GM20000 (cell line): ENCODE measurements at places on chromosomes 11 and 22.

DNA sequence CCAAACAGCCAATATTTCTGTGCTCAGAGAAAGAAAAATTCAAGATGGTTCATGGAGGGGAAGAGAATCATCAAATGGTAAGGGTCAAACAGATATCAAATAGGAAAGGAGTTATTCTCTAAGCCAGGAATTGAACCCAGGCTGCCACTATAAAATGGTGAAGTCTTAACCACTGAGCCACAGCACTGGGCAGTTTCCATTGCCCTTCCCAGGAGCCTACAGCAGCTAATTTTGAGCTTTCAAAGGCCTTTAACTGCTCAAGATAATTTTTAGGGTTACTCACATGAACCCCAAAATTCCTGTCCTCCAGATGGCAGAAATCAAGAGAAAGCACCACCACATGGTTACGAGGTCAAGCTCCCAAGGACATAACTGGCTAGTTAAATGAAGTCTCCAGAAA, 176.2 kb downstream of the KIF18A start:
- no peak for DNase-seq

DNA sequence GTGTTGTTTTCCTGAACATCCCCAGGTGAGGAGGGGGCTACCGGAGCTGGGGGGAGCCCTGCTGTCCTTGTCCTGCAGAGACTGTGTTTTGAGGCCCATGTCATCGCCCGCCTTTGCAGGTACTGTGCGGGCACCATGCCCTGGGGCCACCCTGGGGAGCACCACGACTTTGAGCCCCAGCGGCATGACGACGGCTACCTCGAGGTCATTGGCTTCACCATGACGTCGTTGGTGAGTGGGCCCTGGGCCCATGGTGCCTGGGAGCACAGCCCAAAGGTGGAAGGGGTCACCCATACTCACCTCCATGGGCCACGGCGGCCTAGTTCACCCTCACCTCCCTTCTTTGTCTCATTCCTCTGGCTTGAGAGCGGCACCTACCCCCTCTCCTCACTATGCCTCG, 6.7 kb upstream of the MDK start:
- DNase-seq: no peak

DNA sequence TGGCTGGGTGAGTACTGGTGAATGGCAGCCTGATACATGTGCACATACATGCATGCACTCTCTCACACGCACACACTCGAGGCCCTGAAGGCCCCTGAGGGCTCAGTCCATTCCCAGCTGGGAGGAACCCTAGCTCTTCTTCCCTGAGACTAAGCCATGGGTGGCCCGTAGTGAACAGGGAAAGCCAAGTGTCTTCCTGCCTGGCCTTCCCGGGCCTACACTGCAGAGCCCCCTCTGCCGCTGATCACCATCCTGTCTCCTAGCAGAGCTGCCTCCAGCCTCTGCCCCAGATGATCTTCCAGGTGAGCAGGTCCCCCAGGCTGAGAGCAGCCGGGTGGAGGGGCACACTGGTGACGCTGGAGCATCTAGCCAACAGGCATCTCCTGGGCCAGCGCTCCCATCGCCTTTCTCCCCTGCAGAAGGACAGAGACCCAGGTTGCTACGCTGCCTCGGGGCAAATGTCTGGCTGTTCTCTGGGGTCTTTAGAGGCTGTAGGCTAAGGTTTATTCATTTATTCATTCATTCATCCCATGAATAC, 57.3 kb downstream of the CD82 start:
- no peak for DNase-seq

DNA sequence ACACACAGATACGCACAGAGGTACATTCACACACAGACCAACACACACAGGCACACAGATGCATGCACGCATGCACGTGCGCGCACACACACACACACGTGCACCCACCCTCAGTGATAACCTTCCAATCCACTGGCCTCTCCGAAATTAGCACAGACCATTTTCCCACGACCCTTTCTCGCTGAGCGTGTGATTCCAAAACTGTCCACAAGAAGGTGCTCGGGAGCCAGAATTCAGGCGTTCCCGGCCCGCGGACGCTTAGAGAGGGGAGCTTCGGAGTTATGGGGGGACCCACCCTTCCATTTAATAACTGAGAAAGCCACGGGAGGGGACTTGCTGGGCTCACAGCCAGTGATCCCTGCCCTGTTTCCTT, 33.8 kb upstream of the SLC35C1 start:
- DNase-seq: peak; percentile 73

DNA sequence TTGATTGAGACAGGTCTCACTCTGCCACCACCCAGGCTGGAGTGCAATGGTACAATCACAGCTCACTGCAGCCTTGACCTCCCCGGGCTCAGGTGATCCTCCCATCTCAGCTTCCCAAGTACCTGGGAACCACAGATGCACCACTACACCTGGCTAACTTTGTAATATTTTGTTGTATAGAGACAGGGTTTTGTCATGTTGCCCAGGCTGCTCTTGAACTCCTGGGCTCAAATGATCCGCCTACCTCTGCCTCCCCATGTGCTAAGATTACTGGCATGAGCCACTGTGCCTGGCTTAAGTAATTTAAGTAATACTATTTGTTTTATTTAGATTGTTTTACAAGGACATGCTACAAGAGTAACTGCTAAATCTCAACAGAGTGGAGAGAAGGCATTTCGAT, 33.5 kb downstream of the ZNF143 start:
- no peak for DNase-seq

- DNase-seq: no peak
Observed at GRCh38 chr11:69008737-69009440, 4.2 kb downstream of the MRGPRF start.

GRCh38 chr22:22787786-22788459, 99.7 kb upstream of the IGLL5 start:
- DNase-seq: peak; percentile 76

GRCh38 chr11:64754124-64754918, 5.5 kb downstream of the PYGM start:
- DNase-seq: no peak

DNA sequence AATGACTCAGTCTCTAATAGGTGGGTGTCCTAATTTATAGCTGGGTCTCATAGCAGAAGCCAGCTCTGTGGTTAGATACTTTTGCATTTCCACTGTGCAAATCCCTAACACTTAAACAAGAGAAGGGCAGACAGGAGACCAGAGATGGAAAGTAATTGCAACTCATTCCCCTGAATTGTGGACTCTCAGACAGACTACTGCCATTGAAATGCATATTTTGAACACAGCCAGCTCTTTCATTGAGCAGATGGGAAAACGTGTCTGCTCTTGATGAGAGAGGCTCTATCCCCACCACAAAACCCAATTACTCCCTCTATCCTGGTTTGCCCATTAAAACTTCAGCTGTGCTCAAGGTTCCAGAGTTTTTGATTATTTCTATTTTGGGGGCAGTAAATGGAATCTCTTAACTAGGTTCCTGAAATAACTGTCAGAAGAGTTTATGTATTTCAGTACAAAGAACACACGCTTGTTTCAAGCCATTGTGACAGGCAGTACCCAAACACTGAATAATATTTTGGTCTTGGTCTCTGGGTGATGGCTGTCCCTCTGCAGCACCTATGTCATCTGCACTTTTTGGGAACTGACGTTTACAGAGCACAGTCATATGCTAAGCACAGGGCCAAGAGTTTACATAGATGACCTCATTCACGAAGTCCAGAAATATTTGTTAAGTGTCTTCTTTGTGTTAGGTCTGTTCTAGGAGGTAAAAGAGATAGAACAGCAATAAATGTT, 41.7 kb downstream of the FAM227A start:
- DNase-seq: no peak

- no peak for DNase-seq
Observed at GRCh38 chr11:86164106-86164505, 80.4 kb upstream of the EED start.

DNA sequence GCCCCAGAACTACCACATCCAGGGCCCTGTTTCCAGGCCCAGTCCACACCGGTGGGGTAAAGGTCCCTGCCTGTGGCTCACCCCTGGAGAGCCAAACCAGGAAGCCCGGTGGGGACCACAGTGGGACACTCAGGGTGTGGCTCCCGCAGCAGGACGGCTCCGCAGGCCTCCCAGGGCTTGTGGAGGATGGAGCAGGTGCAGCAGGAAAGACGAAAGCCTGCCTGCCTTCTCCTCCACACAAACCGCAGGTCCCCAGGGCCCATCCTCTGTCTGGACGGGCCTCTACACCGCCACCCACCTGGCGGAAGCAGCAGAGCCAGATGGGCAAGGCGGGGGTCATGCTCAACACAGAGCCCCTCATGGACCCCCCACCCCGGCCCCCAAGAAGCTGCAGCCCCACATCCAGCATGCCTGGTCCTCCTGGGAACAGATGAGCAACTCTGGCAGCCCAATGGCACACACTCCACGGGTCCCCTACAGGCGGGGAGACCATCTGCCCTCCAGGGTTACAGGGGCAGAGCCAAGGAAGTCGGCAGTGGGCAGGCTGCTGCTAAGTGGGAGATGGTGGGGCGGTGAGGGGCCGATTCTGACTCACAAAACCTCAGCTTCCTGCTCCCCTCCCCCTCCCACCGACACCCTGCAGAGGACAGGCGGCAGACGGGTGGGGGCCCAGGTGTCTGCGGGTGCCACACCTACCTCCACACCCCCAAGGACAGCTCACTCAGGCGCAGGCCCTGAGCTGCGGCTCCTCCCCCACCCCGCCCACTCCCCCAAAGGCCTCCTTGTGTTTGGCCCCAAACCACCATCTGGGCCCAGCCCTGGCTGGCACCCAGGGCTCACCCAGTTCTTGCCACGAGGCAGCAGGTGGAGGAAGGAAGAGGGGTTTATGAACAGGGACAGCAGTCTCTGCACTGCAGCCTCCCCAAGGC, 5.2 kb downstream of the SBF1 start:
- peak; percentile 93 for DNase-seq

DNA sequence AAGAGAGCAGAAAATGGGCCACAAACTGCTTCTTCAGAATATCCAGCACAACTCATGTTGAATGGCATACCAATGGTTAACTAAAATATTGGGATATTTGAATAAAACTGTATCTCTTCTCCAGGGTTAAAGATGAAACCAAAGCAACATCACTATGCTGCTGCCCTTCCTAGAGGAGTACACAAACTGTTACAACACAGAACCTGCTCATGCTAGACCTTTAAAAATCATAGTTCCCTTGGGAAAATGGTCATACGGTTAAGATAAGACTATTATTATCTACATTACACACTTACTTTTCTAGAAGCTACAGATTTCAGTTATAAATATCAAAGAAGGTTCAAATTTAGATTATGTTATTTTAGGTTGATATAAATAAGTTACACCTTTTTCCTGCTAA, 78.6 kb upstream of the TP53AIP1 start:
- no peak for DNase-seq

DNA sequence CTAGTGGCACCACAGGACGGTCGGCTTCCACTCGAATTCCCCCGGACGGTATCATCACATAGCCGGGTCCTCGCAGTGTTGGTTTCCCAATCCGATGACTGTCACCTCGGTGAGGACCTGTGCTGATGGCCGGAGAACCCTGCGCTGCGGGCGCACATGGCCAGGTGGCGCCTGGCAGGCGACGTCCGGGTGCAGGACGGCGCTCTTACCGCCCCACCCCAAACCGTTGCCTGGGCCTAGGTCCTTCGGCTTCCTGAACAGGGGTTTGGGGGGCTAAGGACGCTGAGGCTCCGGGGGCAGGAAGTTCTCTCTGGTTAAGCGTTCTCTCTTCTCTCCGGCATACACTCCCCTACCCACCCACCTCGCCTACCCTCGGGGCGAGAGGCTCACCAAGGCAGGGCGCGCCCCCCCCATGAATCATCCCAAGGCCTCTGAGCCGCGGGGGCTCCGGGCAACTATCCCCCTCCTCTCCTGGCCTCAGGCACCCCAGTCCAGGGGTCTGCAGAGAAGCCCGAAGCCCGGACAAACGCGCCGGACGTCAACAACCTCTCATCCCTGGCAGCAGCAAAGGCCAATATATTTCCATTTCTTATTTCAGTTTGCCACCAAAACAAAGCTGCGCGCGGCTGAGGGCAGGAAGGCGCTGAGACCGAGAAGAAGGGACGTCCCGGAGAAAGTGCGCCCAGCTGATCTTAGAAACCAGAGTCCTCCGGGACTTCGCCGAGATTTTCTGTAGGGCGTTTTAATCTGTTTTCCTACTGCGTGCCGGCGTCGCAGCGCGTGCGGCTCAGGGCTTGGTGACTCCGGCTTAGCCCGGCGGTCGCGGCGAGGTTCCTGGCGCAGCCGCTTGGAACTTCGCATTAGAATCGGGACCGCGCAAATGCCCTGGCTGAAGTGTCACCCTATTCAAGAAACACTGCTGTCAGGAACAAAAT, 5.6 kb downstream of the ALX4 start:
- peak; percentile 24 for DNase-seq

DNA sequence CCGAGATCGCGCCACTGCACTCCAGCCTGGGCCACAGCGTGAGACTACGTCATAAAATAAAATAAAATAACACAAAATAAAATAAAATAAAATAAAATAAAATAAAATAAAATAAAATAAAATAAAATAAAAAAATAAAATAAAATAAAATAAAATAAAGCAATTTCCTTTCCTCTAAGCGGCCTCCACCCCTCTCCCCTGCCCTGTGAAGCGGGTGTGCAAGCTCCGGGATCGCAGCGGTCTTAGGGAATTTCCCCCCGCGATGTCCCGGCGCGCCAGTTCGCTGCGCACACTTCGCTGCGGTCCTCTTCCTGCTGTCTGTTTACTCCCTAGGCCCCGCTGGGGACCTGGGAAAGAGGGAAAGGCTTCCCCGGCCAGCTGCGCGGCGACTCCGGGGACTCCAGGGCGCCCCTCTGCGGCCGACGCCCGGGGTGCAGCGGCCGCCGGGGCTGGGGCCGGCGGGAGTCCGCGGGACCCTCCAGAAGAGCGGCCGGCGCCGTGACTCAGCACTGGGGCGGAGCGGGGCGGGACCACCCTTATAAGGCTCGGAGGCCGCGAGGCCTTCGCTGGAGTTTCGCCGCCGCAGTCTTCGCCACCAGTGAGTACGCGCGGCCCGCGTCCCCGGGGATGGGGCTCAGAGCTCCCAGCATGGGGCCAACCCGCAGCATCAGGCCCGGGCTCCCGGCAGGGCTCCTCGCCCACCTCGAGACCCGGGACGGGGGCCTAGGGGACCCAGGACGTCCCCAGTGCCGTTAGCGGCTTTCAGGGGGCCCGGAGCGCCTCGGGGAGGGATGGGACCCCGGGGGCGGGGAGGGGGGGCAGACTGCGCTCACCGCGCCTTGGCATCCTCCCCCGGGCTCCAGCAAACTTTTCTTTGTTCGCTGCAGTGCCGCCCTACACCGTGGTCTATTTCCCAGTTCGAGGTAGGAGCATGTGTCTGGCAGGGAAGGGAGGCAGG, at the start of gene GSTP1:
GSTP1 (plus strand) TSS at position 566 of the 958 bp plus-strand sequence; CDS start at position 598, 32 bp downstream.
- DNase-seq: peak; percentile 93

DNA sequence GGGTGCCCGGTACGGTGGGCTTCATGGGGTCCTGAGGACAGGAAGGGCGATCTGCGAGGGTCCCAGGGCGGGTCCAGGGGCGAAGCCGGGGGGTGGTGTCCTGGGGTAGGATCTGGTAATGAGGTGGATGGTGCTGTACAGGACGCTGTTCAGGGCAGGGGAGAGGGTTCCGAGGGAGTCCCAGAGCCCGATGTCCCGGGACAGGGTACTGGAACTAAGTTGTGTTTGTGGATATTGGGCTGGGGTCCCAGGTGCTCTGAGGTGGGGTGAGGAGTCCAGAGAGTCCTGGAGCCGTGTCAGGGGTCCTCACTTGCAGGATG, 426 bp downstream of the LZTR1 start:
- DNase-seq: no peak

- DNase-seq: no peak
Observed at GRCh38 chr11:9530901-9531625, 42.4 kb upstream of the WEE1 start.

- no peak for DNase-seq
Observed at GRCh38 chr11:64834723-64835615, 9.5 kb downstream of the CDC42BPG start.
